ENCODE measurements at places on chromosomes 3 and 15. TPM values are rescaled to one million over a fixed set of nuclear protein-coding genes. Genes with fewer than 3 reads are reported as not detected.

Gene ZNF280D
- total RNA-seq = 34.0 TPM

Gene SLC12A1
- not detected for total RNA-seq

Gene C3orf70
- 0.08 TPM for total RNA-seq

Gene HTR3E
- total RNA-seq = not detected

Data from SJSA1 (cell line).